ENCODE measurements at places on chromosomes 4 and X.

DNA sequence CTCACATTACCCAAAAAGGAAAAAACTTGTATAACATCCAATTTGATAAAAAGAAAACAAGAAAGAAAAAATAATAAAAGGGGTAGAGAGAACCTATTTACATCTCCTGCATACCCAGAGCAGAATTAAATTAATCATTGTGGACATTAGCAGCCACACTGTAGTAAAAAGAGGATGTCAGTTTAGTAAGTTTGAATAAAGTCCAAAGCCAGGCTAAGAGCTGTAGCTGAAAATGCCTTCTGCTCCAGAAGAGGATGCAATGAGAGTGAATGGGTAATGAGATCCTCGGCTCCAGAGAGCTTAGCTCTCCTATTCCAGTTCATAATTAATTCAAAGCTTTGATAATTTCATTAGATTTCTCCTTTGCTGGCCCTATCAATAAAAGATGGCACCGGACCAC is 78.2 kb downstream of the SLC10A7 start:
- no peak for DNase-seq

GRCh38 chrX:111395149-111395548 is 16.8 kb downstream of the DCX start:
- no peak for DNase-seq

GRCh38 chrX:153065389-153065788 is 6.9 kb upstream of the PNMA6A start:
- no peak for DNase-seq

GRCh38 chrX:43677993-43678392 is 21.9 kb downstream of the MAOA start:
- DNase-seq: no peak

DNA sequence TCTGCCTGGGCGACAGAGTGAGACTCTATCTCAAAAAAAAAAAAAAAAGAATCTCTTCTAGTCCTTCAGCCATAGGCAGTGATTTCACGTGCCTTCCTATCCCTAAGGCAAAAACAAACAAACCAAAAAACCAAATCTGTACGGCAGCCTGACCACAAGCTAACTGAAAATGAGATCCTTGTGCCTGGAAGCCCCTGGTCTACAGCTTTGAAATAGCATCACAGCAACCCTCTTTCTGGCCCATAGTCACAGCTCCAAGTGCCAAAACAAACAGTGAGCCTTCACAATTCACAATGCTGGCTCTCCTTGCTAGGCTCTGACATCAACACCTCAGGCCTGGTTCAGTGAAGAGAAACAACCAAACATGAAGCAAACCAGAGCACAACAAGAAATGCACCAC is 46.1 kb downstream of the TMEM150C start:
- DNase-seq: no peak

- no peak for DNase-seq
These were observed 40.3 kb downstream of the DMD start for GRCh38 chrX:33171041-33171440.

DNA sequence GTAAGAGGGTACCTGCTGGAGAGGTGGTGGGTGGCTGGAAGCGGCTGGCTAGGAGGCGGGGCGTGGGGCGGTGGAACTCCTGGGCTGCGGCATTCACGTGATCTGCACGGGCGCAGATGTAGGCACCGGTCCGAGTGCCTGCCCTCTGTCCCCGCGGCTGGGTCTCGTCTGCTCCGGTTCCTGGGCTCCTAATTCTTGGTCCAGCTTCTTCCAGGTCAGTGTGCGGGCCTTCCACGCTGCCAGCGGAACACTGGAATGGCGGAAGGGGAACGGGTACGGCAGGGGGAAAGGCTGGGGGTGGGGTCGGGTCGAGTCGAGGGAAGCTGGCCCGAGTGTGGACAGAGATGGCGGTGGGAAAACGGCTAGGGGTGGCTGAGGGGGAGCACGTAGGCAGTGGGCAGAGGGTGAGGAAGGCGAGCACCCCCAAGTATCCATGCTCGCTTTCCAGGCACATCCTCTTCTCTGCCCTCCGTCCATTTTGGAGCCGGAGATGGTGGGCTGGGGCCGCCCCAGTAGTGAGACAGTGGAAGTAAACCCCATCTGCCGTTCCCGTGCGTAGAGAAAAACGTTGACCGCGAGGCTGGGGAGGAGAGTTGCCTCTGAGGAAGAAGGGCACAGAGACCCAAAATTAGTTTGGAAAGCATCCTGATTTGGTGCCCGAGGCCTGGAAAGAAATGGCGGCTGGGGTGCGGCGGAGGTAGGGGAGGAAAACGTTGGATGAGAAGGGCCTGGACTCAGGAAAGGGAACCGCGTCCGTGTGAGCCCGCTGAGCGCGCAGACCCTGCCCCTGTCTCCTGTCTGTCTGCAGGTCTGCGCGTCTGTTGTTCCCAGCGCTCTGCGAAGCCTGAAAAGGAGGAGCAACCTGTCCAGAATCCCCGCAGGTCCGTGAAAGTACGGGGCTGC is at the start of gene TCEAL4:
TSS of gene TCEAL4 (plus strand) at position 105 of the 903 bp plus-strand sequence. CDS start 1,161 bp downstream, outside the sequence.
- DNase-seq: peak; percentile 42

DNA sequence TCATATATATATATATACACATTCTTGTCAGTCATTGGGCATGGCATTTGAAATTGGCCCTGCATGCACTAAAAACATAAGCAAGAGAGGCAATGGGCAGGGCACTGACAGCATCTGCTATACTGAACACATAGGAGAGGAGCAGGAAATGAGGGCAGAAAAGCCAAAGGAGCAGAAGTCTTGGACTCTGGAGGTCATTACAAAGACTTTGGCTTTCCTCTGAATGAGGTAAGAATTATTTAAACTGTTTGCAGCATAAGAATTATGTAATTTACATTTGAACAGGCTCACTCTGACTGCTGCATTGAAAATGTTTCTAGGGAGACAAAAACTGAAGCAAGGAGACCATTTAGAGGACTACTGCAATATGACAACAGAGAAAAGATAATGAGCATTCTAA is 396.5 kb downstream of the PRDM5 start:
- no peak for DNase-seq

GRCh38 chr4:82044141-82044993 is 329.4 kb downstream of the HNRNPD start:
- no peak for DNase-seq

- peak; percentile 44 for DNase-seq
These were observed 348.5 kb downstream of the MID1IP1 start for GRCh38 chrX:39149761-39150160.

DNA sequence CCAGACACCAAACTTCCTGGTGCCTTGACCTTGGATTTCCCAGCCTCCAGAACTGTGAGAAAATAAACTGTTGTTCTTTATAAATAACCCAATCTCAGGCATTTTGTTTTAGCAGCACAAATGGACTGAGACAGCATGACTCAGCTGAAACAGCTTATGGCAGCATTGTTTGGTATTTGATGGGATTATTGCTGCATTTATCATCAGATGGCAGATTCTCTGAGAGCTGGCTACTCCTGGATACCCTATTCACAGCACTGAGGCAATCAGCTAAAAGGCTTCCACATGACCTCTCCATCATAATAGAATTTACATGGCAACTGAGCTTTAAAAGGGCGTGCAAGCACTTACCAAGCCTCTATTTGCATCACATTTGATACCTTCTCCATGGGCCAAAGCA is 623.1 kb upstream of the CPEB2 start:
- no peak for DNase-seq

GRCh38 chrX:70030301-70030767 is 19.4 kb downstream of the AWAT2 start:
- peak; percentile 6 for DNase-seq

DNA sequence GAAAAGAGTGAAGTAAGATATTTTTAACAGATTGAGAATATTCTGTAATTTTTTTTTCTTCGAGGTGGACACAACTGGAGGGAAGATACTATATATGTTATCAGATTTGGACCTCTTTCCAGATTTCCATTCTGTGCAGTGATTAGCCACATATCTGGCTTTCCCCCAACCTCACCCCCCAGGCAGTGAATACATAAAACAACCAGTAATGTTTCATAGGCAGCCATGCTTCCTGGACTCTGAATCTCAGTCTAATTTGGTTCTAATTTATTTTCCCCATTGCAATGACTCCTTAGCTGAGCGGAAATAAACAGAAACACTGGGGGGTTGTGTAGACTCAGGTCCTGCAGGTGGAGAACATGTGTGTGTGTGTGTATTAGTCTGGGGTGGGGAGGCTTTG is 226.5 kb downstream of the FBXW7 start:
- no peak for DNase-seq

DNA sequence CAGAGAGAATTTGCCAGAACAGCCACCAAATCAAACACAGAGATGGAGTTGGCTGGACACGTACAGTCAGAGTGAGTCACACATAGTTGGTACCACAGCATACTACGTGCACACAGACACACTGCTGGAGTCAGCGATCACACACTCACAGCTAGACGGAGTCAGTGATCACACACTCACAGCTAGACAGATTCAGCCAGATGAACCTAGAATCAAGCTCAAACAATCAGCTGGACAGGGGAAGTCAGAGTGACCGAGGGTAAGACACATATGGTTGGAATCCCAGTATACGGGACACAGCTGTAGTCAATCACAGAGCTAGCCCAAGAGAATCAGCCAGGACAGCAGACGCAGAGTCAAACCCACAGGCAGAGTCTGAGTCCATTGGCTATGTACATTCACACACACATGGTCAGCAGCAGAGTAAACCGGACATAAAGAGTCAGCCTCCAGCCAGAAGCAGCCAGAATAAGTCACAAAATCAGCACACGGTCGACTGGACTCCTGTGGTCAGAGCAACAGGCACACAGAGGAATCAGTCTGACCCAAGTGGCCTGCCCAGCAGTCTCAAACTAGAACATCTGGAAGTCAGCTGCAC is 4.6 kb downstream of the SLC38A5 start:
- DNase-seq: no peak

Measured in stimulated activated CD8-positive, alpha-beta memory T cell treated with anti-CD3 and anti-CD28 coated beads, Interleukin-4, amount 100 ng/mL, for 24 hours (primary cell).